ENCODE measurements at places on chromosomes 1 and 21.

DNA sequence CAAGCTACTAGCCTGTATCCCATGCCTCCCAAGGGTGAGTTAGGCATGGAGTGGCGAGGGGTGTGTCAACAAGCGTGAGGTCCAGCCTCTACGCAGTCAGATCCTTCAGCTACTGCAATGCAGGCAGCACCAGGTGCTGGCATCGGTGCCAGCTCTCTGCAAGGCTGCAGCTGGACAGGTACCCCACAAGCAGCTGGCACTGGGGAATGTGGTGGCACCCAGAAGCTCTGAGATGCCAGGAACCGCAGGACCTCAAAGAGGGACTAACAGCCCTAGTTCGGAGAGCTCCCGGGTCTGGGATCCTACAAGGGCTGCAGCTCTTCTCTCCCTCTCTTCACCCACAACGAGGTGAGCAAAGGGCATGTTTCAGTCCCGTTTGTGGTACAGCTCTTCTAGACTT lies 974.5 kb downstream of the LTN1 start:
- DNase-seq, result no peak

GRCh38 chr1:22814176-22815042 lies 103.8 kb downstream of the EPHB2 start:
- DNase-seq, result peak; percentile 55

DNA sequence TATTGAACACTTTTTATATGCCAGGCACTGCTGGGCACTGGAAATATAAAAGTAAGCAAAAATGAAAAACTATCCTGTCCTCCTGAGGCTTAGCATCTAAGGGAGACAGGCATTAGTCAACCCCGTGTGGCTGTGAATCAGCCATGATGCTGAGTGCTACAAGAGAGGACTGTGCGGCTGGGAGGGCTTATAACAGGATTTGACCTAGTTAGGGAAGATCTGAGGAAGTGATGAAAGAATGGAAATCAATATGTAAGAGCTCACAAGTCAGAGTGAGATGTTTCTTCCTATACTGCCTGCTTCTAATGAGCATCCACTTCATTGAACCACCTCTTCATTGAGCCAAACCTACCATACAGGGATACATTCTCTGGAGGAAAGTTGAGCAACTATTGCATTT lies 15.1 kb downstream of the TRIM45 start:
- peak; percentile 48 for DNase-seq

DNA sequence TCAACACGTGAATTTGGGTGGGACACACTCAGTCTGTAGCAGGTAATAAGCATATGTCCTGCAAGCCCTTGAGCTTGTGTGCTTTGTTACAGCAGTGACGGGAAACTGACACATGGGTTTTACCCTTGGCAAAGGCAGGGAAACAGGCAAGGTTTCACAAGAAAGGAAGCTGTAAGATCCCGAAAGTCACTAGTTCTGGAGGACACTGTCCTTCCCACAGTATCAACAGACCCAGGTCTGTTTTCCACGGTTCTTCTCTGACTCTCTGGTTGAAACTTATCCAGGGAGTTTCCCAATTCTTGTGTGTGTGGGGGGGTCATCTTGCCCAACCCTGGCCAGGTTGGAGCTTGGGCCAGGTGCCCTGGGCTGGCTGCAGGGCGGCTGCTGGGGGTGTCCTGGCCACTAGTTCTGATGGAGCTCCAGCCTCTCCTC lies 29.3 kb upstream of the ZBTB21 start:
- no peak for DNase-seq

- no peak for DNase-seq
Measured at GRCh38 chr1:156394835-156395461, 25.9 kb downstream of the RHBG start.

DNA sequence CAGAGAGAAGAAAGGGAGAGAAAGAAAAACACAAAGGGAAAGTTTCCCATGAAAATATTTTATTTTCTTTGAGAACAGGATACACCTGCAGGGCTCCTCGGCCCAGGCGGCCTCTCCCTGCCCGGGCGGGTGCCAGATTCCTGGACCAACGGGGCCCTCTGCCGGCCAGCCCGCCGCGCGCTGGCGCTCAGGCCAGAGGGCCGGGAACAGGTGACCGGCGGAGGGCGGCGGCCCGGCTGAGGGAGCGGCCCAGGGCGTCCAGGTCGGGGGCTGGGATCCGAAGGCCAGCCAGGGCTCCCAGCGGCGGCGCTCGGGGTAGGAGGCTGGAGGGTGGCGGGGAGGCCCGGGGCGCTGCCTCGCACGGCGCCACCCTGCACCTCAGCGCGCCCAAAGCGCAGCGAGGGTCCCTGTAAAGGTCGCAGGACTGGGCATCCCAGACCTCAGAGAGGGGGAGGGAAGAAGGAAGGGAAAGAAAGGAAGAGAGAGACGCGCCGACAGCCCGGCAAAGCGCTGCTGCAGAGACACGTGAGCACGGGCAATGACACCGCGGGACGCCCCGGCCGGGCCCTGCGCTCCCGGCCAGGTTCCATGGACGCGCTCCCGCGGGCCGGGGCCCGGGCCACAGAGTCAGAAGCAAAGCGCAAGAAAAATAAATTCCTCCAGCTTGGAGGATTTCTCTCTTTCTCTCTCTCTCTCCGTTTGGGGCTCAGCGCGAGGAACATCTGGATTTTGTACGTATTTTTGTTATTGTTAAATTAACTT lies 927 bp downstream of the WNT9A start:
- DNase-seq, result peak; percentile 44
